ENCODE measurements at places on chromosomes 3 and 15. TPM values are rescaled to one million over a fixed set of nuclear protein-coding genes. Genes with fewer than 3 reads are reported as not detected.

Gene SLC25A20
- 25.6 TPM for total RNA-seq

GRCh38 chr15:29461877-29462276, 192.3 kb upstream of the NSMCE3 start:
- no peak for DNase-seq

GRCh38 chr3:188122571-188123169, 31.3 kb upstream of the LPP start:
- DNase-seq, result no peak

Gene CEP19
- total RNA-seq, result 3.0 TPM

DNA sequence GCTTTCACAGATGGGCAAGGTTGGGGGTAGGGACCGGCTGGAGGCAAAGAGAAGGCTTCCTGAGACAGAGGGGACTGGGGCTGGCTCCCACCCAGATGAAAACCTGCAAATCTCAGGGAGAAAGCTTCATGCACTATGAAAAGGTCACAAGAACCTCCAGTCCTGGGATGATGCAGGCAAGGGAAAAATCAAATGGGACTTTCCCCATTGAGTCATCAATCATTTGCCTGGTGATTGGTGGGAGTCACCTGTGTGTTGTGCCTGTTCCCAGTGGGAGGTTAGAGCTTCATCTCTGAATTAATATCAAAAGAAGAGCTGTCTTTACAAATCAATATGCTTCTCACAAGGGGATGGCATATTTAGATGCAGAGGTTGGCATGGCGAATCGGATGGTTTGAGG, 49.9 kb downstream of the CACNA1D start:
- no peak for DNase-seq

Gene CCDC54
- not detected for total RNA-seq

- DNase-seq, result no peak
These were observed 126.7 kb downstream of the MYLK start for GRCh38 chr3:123757281-123757940.

GRCh38 chr3:188211476-188211875, 57.5 kb downstream of the LPP start:
- no peak for DNase-seq

DNA sequence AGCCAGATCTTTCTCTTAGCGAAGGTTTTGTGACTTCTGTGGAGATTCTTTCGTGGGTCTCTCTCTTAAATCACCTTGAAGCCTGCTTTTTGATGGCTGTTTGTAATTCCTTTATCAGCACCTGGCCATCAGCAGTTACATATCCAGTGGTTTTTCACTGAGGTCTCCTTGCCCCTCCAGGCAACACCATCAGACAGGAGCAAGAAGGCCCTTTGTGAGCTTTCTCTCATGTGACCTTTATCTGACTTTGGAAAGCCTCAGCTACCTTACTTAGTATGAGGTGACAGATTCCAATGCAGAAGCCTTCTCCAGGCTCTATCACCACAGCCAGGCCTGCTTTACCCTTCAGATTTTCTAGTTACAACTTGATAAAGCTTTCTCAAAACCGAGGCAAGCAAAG, 30.0 kb upstream of the P3H2 start:
- no peak for DNase-seq

Gene TLR9
- total RNA-seq, result under 0.01 TPM

Gene IL20RB
- 0.54 TPM for total RNA-seq

- DNase-seq, result no peak
These were observed 229.7 kb upstream of the BHLHE40 start for GRCh38 chr3:4749567-4750002.

Gene GOLGA8O
- 0.54 TPM for total RNA-seq

DNA sequence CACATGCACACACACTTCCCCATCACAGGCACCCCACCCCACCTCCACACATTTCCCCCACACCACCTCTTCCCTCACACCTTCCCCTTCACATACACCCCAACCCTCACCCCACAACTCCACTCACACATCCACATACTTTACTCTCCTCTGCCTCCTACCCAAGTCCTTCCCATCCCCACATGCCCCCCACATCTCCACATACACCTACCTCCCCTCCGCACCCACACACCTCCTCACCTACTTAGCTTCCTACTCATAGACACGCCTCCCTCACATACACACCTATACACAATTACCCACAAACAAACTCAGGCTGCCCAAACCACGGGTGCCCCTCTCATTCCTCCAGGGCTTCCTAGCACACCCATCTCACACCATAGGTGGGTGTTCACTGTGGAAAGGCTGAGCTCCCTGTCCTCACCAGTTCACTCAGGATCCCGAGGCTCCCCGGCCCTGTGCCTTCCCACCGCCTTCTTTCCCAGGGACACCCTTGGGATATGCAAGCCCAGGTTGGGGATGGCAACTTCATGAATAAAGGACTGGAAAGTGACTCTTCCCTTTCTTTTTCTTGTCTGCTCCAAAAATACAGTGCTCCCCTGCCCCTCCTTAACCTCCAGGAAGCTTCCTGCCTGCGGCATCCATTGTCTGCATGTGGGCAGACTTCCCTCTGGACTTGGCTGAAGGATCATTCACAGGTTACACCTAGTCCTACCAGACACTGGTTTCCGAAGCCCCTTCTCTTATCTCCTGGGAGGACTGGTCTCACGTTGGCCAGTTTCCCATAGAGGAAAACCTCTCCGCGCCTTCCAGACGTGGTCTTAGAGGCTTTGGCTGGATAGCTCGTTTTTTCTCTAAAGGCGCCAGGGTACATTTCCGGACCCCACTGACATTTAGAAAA, 61.5 kb downstream of the SLCO2A1 start:
- no peak for DNase-seq

DNA sequence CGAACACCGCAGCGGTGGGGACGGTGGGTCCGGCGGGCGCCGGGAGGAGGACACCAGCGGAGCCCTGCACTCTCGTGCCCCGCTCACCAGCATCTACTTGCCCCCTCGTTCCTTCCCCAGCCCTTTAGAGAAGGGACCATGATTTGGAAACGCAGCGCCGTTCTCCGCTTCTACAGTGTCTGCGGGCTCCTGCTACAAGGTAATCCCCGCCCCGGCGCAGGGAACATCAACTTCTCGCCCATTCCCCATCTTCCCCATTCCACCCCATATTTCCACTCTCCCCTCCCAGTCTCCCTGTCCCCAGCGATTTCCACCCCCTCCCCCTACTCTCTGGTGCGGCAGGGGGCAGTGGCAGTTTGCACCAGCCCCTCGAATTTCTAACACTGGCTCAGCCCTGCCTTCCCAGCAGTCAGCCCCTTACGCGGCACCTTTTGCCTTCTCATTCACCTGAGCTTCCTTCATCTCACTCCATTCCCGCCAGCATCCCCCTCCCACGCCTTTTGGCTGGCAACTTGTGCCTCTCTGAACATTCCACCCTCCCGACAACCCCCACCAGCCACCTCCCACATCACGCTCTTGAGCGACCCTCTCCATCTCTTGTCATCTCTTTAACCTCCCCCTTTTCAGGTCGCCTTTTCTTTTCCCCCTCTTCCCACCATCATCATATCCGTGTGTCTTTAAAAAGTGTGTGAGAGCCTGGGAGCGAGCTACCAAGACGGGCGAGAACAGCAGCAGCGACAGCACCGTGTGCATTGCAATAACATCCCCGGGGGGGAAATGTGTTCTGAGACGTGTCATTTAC, 882 bp downstream of the CADM2 start:
- DNase-seq, result no peak

DNA sequence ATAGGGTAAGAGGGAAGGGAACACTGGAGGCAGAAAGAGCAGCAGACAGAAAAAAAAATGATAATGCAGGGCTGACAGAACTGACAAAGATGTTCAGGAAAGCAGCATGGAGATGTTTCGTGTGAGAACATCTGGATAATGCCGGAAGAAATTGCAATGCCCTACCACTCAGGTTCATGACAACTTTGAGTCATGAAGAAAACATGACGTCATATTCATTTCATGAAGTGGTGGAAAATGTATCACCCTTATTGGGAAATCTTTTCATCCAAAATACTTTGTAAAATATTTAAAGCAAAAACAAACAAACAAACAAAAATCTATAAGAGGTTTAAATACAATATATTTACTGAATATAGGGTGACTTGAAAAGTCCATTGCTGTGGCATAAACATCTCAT, 305.4 kb upstream of the IGF1R start:
- DNase-seq, result no peak

- DNase-seq, result no peak
These were observed 1037.5 kb downstream of the TBL1XR1 start for GRCh38 chr3:176159796-176160195.

DNA sequence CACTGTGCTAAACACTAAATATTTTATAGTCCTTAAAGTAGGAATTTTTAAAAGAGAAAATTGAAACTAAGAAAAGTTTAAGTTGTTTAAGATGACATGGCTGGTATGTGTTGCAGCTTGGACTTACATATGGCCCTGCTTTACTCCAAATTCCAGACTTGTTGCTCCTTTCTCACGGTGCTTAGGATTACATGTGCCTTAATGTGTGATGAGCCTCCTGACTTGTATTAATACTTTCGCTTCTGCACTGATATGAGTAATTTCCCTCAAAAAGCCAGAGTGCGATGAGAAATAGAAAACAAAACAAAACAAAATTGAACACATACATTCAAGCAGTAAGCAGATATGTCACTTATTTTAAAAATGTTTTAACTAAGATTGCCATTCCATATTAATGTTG, 250.2 kb downstream of the VGLL3 start:
- DNase-seq, result no peak

Gene SNTN
- total RNA-seq, result not detected

DNA sequence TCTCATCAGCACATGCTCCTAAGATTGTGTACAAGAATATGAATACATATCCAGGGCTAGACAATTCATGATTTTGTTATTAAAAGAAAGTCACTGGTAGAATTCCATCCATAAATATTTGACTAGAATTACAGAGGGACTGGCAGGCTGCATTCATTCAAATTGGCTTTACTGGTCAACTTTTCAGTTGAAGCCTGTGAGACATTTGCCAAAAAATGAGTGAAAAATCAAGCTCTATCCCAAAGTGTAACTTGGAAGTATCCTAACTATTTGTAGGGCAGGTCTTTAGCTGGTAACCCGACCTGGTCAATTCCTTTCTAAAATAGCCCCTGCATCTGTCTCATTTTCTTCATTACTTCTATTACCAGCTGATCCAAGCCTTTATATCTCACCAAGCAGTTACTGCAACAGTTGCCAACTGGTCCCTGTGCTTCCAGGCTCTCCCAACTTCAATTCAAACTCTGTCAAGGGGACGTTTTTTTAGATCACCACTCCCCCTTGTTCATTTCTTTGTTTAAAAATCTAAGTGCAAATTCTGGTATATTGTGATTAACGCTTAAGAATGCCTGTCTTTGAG, 173.1 kb upstream of the TBL1XR1 start:
- no peak for DNase-seq

GRCh38 chr3:192434186-192434585, 293.2 kb downstream of the FGF12 start:
- no peak for DNase-seq

DNA sequence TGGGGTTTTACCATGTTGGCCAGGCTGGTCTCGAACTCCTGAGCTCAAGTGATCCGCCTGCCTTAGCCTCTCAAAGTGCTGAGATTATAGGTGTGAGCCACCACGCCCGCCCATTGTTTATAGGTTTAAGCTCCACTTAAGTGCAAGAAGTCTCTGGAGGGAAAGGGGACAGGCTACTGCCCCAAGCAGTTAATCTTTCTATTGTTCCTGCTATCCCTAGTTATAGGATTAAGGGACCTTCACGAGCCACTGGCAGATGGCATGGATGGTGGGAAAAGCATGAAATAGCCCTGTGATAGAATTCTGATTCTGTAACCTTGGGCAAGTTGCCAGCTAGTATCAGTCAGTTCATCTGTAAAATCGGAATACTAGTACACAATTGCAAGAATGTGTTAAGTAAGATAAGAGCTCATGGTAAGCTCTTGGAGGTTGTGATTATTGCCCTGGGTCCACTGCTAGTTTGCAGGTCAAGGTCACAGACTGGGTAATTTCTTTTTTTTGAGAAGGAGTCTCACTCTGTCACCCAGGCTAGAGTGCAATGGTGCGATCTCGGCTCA, 5.3 kb upstream of the RBPMS2 start:
- no peak for DNase-seq

Gene GOLGA6D
- total RNA-seq, result under 0.01 TPM

Gene TGM4
- total RNA-seq, result not detected

DNA sequence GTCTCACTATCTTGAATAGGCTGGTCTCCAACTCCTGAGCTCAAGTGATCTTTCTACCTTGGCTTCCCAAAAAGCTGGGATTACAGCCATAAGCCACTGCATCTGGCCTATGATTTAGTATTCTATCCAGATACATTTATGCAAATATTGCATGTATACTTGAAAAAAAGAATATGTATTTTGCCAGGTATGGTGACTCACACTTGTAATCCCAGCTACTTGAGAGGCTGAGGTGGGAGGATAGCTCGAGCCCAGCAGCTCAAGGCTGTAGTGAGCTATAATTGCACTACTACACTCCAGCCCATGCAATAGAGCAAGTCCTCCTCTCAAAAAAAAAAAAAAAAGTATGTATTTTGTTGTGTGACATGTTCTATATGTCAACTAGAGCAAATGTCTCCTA, 54.4 kb downstream of the SLC15A2 start:
- DNase-seq, result no peak

Data from hematopoietic multipotent progenitor cell (in vitro differentiated cells).